ENCODE measurements at places on chromosomes 12 and 14.

- DNase-seq: no peak
These were observed 41.3 kb downstream of the CDC42BPB start for GRCh38 chr14:103016071-103016470.

DNA sequence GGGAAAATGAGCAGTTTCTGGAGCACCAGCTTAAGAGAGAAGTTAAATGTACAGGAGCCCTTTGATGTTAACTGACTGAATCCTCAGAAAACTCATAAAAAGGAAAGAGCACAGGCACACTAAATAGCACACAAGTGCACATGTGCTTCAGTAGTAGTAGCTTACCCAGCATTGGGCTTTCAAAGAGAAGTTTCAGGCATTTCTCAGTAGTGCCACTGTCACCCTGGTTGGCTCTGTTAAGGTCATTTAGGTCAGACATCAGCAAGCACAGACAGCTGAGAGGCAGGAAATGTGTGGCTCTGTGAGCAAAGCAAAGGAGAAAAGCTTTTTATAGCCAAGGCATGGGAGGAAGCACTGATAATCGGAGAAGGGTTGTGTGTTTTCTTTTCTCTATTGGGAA is 96.3 kb upstream of the HIF1A start:
- DNase-seq: no peak

DNA sequence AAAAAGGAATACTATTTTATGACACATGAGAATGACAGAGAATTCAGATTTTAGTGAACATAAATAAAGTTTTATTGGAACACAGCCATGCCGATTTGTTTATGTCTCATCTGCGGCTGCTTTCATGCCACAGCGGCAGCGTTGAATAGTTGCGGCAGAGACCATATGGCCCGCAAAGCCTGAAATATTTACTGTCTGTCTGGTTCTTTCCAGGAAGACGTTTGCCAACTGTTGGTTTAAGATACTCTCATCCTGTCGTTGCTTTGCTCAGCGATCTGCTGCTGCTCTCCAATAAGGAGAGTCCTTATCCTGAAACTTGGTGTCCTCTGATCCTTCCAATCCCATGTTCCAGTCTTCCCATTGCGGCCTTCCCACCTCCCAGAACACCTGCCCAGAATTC is 89.9 kb downstream of the SLC24A4 start:
- DNase-seq: no peak

DNA sequence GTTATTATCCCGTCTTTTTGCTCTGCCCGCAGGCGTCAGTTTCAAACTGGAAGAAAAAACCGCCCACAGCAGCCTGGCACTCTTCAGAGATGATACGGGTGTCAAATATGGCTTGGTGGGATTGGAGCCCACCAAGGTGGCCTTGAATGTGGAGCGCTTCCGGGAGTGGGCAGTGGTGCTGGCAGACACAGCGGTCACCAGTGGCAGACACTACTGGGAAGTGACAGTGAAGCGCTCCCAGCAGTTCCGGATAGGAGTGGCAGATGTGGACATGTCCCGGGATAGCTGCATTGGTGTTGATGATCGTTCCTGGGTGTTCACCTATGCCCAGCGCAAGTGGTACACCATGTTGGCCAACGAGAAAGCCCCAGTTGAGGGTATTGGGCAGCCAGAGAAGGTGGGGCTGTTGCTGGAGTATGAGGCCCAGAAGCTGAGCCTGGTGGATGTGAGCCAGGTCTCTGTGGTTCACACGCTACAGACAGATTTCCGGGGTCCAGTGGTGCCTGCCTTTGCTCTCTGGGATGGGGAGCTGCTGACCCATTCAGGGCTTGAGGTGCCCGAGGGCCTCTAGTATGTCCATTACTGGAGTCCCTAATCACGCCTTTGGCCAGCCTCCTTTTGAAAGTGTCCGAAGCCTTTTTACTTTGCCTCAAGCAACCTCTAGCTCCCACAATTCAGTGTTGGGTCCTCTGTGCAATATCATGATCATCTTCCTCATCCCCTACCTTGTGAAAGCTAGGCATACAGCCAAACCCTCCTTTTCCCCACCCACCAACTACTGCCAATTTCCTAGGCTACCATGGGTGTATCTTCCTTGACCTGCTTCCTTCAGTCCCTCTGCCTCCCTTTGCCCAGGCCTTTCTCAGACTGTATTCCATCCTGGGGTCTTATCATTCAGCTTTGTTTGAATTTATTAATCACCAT is 891 bp downstream of the SPRYD4 start:
- DNase-seq: no peak
